Uterus (tissue), 4 donors: ENCODE measurements at places on chromosomes 3 and 15.

DNA sequence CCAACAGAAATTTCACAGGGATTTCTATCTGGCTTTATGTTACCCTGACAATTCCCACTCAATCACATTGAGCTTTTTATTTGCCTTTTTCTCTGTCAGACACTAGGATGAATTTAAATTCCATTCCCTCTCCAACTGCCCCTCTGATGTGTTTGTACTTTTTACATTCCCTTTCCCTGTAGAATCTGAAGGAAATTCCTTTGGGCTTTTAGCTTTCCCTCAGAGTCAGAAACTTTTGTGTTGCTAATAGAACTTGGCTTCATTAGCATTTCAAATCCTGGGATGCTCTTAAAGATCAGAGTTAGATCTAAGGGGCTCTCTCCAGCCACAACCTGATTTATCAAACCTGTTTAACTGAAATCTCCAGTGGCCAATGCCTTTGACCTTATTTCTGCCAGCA, 7.9 kb upstream of the RARB start:
- H3K27me3 ChIP-seq = no peaks in the 10 kb centered on the region
- DNase-seq = no peak
- H3K4me3 ChIP-seq = no peak overlapping the region
- no peaks in the 10 kb centered on the region for H3K36me3 ChIP-seq
- H3K27ac ChIP-seq = no peak overlapping the region
- H3K4me1 ChIP-seq = peaks cover 1% of the 10 kb centered on the region

- H3K4me1 ChIP-seq = peaks cover 9% of the 10 kb centered on the region
- peak; percentile 87 for DNase-seq
Observed at GRCh38 chr3:9976721-9977709, 9.6 kb downstream of the EMC3 start.

GRCh38 chr3:153066983-153067382, 95.0 kb upstream of the RAP2B start:
- no peak overlapping the region for H3K4me3 ChIP-seq
- H3K4me1 ChIP-seq = no peaks in the 10 kb centered on the region
- no peaks in the 10 kb centered on the region for H3K36me3 ChIP-seq

- H3K4me3 ChIP-seq = no peak overlapping the region
- no peaks in the 10 kb centered on the region for H3K4me1 ChIP-seq
- H3K36me3 ChIP-seq = no peaks in the 10 kb centered on the region
- no peaks in the 10 kb centered on the region for H3K27me3 ChIP-seq
Observed at GRCh38 chr3:155791190-155791589, 14.9 kb downstream of the C3orf33 start.

- H3K27ac ChIP-seq = no peak overlapping the region
- DNase-seq = no peak
- H3K27me3 ChIP-seq = no peaks in the 10 kb centered on the region
- H3K4me1 ChIP-seq = no peaks in the 10 kb centered on the region
Observed at GRCh38 chr15:82798531-82799166, 7.2 kb downstream of the FSD2 start.

DNA sequence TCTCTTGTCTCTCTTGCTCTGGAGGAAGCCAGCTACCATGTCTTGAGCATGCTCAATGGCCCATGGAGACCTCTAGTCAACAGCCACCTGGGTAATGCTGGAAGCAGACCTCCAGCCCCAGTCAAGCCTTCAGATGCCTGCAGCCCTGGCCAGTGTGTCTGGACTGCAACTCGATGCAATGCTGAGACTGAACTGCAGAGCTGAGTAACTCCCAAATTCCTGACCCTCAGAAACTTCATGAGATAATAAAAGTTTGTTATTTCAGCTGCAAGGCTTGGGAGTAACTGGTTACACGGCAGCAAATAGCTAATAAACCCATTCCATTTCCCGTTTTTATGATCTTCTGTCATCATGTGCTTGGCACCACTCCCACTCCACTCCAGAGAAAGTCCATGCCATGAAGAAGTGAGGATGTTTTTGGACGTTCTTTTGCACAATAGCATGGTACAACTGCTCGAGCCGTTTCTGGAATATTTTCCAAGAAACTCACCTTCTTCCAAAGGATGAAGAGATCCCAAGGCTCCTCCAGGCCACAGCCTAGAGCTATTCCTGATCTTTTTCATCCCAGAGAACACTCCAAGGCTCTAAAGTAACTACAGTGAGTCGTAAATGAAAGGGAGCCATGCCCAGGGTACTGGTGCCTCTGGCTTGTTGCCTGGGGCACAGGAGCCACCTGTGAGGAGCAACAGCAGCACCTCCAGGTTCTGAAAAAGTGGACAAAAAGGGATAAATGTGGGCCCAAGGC, 72.0 kb upstream of the KLF13 start:
- no peaks in the 10 kb centered on the region for H3K36me3 ChIP-seq
- no peaks in the 10 kb centered on the region for H3K27me3 ChIP-seq
- DNase-seq = no peak
- no peak overlapping the region for H3K4me3 ChIP-seq
- no peaks in the 10 kb centered on the region for H3K4me1 ChIP-seq

GRCh38 chr3:126935756-126936509, 47.0 kb upstream of the PLXNA1 start:
- H3K4me1 ChIP-seq = no peaks in the 10 kb centered on the region
- no peak for DNase-seq
- H3K36me3 ChIP-seq = no peaks in the 10 kb centered on the region
- no peaks in the 10 kb centered on the region for H3K27me3 ChIP-seq
- H3K4me3 ChIP-seq = no peak overlapping the region
- no peak overlapping the region for H3K27ac ChIP-seq

DNA sequence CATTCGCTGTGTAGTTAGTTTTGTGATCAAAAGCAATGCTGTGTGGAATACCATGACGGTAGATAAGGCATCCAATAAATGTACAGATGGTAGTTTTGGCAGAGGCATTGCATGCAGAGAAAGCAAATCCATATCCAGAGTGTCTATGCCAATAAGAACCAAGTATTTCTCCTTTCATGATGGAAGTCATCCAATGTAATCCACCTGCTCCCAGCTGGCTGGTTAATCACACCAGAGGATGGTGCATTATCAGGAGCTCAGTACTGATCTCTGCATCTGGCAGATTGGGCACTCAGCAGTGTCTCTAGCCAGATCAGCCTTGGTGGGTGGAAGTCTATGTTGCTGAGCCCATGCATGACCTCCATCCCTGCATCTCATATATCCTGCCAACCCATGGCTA, 677.7 kb upstream of the NECTIN3 start:
- H3K36me3 ChIP-seq = no peaks in the 10 kb centered on the region
- H3K4me1 ChIP-seq = no peaks in the 10 kb centered on the region
- no peak overlapping the region for H3K27ac ChIP-seq
- no peak for DNase-seq
- no peaks in the 10 kb centered on the region for H3K27me3 ChIP-seq
- H3K4me3 ChIP-seq = no peak overlapping the region

- H3K36me3 ChIP-seq = no peaks in the 10 kb centered on the region
- H3K27me3 ChIP-seq = no peaks in the 10 kb centered on the region
- no peak overlapping the region for H3K27ac ChIP-seq
- H3K4me3 ChIP-seq = peak overlapping the region; percentile 70
- DNase-seq = no peak
- no peaks in the 10 kb centered on the region for H3K4me1 ChIP-seq
Observed at GRCh38 chr3:142595581-142595950, 627 bp upstream of the PLS1 start.

DNA sequence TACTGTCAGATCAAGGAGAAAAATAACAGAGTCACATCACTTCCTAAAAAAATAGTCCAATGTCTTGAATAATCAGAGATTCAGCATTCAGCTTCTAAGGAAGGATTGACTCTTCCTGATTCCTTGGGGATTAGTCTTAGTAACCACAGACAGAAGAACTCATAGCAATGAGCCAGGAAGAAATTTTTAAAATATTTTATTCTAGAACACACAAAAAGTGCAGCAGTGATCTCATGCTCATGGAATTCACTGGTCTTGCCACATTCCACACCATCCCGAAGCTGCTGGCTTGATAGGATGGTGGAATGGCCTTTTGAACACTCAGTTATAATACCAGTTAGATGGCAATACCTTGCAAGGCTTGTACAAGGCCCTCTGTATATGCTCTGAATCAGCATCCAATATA, 43.0 kb upstream of the ABI3BP start:
- DNase-seq = no peak
- H3K4me1 ChIP-seq = no peaks in the 10 kb centered on the region
- H3K27ac ChIP-seq = no peak overlapping the region

GRCh38 chr3:45105855-45106671, 40.1 kb downstream of the CDCP1 start:
- no peaks in the 10 kb centered on the region for H3K36me3 ChIP-seq
- no peaks in the 10 kb centered on the region for H3K4me1 ChIP-seq
- DNase-seq = no peak
- no peak overlapping the region for H3K4me3 ChIP-seq

GRCh38 chr3:149163066-149163465, 33.6 kb downstream of the HPS3 start:
- H3K4me1 ChIP-seq = no peaks in the 10 kb centered on the region
- no peak overlapping the region for H3K27ac ChIP-seq
- no peaks in the 10 kb centered on the region for H3K27me3 ChIP-seq
- DNase-seq = no peak
- no peaks in the 10 kb centered on the region for H3K36me3 ChIP-seq

GRCh38 chr3:62238431-62238830, 134.9 kb downstream of the FEZF2 start:
- no peak overlapping the region for H3K27ac ChIP-seq
- H3K27me3 ChIP-seq = no peaks in the 10 kb centered on the region
- no peaks in the 10 kb centered on the region for H3K36me3 ChIP-seq
- no peaks in the 10 kb centered on the region for H3K4me1 ChIP-seq
- H3K4me3 ChIP-seq = no peak overlapping the region

DNA sequence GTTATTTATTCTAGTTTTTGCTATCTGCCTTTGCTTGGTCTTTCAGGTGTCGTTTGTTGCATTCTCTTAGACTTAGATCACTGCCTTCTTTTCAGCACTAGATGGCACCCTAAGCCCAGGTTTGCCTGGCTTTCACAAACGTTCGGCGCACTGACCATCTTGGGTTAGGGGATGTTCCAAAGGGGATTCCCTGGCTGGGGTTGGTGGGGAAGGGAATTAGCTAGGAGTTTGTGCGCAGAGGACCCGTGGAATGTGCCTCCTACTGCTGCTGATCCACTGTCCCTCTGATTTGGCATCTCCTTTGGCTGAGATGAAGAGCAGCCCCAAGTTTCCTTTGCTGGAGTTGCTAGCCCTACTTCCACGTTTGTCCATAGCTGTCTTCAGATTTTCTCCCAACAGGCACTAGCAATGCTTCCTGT, 33.9 kb downstream of the PFN2 start:
- DNase-seq = peak; percentile 16
- no peaks in the 10 kb centered on the region for H3K36me3 ChIP-seq
- H3K27ac ChIP-seq = no peak overlapping the region
- H3K27me3 ChIP-seq = no peaks in the 10 kb centered on the region
- H3K4me3 ChIP-seq = no peak overlapping the region

GRCh38 chr15:89680282-89680873, 1.2 kb upstream of the PLIN1 start:
- no peaks in the 10 kb centered on the region for H3K36me3 ChIP-seq
- no peaks in the 10 kb centered on the region for H3K4me1 ChIP-seq
- no peaks in the 10 kb centered on the region for H3K27me3 ChIP-seq
- peak; percentile 72 for DNase-seq
- H3K27ac ChIP-seq = no peak overlapping the region
- H3K4me3 ChIP-seq = no peak overlapping the region

- peak; percentile 85 for DNase-seq
- H3K4me3 ChIP-seq = peak overlapping the region; percentile 35
- no peaks in the 10 kb centered on the region for H3K36me3 ChIP-seq
- peaks cover 7% of the 10 kb centered on the region for H3K4me1 ChIP-seq
- peak overlapping the region; percentile 92 for H3K27ac ChIP-seq
Observed at GRCh38 chr3:112635674-112636073, 5.3 kb downstream of the CCDC80 start.
